NCI-H187 treated with DMSO at 0.1 percent for 48 hours (cell line): ENCODE measurements at places on chromosomes 3 and 15.

DNA sequence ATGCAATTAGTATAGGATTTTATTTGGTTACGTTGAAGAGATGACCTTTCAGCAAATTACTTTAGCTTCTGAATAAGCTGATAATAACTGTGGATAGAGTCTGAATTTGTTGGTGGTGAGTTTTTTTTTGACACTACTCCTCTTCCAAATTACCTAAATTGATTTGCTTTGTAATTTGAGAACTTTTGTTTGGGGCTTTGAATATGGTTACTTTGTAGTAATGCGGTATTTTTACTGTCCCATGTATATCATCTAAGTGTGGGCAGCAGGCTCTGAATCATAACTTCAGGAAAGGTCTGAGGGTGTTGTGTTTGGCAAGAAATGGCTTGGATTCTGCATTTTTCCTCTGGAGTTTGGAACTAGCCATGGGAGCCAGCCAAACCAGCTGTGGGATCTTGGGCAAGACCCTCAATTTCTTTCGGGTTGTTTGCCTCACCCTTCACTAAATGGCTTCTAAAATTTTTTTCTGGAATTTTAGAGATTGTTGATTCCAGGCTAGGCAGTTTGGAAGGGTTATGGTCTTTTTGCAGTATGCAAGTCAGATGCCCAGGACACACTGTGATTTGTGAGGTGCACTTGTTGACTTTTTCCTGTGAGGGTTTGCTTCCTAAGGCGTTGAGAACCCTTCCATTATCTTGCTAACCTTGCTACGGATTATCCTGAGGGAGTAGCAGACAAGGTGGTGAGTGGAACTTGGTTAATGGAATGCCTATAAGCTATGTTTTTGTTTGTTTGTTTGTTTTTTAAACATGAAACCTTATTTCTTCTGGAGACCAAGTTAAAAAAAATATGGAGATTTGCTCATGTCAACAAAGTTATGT, 10.4 kb downstream of the PTPRG start:
- DNase-seq: no peak

- no peak for DNase-seq
Measured at GRCh38 chr15:62128916-62129315, 36.2 kb downstream of the C2CD4B start.

- no peak for DNase-seq
Measured at GRCh38 chr3:111911446-111911845, 52.4 kb downstream of the PHLDB2 start.

- no peak for DNase-seq
Measured at GRCh38 chr15:63504979-63505841, 817 bp downstream of the USP3 start.

DNA sequence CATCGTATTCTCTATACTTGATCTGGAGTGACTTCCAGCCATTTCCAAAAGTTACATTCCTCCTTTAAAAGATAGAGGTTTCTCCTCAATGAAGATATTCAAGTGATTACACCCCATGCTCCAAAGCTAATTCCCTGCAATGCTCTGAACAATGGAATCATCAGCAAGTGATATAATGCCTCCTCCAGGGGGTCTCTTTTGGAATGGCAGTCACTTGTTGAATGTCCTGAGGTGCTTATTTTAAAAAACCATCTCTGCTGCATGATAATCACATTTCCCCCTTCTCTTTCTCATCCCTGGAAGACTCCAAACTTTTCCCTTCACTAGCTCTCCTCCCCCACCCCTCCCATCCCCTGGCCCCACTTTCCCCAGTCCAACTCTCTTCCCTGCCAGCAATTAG, 2.6 kb downstream of the LHFPL4 start:
- no peak for DNase-seq

DNA sequence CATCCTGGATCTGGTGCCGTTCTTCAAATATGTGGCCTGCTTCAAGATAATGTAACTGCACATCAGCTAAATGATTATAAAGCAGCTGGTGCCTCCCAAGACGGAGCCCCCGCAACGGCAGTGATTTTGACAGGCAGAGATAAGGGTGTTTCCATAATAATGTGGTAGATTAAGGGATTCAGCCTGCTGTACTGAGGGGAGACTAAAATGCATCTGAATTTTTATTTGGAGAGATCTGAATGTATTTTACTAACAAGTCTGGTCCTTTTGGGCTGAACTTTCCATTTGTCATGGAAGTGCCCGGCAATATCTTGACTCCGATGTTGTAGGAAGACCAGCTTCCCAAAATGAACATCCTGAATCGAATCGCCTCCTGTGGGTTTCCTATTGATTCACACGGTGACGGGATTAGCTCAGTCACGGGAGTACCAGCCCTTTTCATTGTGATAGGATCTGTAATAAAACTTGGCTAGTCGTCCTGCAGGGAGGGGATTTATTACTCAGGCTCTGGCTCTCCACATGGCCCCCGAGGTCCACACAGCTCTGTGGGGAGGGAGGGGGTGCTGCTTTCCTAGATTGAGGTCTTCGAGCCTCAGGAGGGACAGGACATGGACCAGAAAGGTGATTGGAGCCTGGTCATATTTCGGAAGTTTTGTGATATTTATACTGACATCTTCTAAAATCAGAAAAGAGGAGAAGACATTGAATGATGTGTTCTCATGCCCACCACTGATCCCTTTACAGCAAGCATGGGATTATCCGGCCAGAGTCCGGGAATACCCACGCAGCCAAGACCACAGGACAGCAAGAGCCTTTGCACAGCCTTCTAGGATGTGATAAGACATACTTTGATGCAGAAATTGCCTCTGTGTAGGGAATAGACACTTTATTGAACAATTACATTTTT, 2.5 kb upstream of the PCSK6 start:
- no peak for DNase-seq

GRCh38 chr15:62163397-62164013, 1.6 kb downstream of the C2CD4B start:
- DNase-seq: no peak

- DNase-seq: no peak
Measured at GRCh38 chr3:161406594-161407555, 35.6 kb upstream of the SPTSSB start.

- no peak for DNase-seq
Measured at GRCh38 chr3:99699841-99700240, 61.4 kb downstream of the COL8A1 start.

GRCh38 chr3:89714237-89714636, 606.8 kb downstream of the EPHA3 start:
- no peak for DNase-seq

DNA sequence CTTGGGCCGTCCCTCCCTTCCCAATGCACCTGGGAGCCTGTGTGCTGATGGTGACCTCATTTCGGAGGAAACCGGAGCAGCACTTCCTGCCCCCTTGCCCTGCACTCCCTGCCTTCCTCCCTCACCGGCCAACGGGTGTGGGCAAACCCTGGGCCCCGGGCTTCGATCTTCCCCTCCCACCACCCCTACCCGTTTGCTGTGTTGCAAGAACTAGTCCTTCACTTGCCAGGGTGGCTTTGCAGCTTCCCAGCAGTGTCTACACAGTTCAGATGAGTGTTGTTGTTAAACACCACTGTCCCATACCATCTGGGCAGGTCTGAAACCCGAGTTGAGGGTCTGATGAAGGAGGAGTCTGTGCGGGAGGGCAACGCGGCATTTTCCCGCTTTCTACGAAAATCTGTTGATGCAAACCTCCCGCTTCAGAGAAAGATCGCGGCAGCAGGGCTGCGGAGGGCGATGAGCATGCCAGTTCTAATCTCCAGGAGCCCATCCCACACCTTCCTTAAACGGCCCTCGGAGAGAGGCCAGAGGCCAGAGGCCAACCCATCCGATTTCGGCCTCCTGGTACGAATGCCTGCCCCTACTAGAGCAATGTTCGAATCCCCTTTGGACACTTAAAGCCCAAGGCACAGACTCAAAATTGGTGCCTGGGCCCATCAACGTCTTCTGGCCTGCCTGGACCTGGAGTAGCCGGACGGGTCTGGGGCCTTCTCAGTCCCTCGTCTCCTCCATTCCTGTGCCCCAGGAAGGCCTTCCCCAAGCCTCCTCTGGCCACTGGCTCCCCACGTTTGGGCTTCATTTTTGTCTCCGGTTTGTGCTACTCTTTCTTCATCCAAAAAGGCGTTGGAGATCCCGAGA, 35.7 kb upstream of the POLG start:
- DNase-seq: no peak

GRCh38 chr3:105888621-105889579, 20.1 kb upstream of the CBLB start:
- no peak for DNase-seq

GRCh38 chr3:134179508-134179907, 71.2 kb downstream of the RYK start:
- no peak for DNase-seq

DNA sequence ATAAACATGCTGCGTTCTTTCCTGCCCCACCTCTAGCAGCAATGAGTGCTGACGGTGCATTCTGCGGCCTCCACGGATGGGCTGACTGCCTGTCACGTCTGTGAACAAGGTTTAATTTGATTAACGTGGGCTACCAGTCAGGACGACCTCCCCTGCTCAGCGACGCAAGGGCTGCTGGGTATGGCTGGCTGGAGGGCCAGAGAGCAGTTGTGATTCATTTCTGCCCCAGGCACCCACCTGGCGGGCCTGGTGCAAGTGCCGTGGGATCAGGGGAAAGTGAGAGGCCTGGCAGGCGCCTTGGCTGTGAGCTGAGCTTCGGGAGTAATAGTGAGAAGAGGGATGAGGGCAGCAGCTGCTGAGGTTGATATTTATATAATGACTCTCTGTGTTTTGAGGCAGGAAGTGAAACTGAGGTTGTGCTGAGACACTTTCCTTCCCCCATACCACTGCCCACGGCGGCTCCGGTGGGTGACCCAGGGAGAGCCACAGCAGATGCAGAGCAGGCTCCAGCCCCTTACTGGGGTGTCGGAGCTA, 190.4 kb upstream of the BCL6 start:
- no peak for DNase-seq

- no peak for DNase-seq
Measured at GRCh38 chr3:152039887-152040286, 166.4 kb downstream of the SUCNR1 start.

DNA sequence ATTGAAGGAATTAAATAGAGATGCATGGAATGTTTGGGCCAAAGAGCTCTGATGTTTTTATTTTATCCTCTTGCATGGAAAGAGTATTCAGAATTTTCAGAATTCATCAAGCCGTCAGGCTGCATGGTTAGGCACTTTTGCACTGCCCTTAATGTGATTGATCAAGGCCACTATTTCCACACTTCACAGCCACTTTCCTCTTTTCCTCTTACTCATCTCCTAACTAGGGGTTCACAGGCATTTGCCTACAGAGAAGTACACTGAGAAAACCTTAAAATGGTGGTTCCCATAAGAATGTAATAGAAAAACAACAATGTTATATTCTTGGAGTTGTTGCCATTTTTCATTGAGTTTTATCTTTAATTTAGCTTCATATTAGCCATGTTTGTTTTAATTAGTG, 10.9 kb downstream of the SLC35A5 start:
- no peak for DNase-seq

DNA sequence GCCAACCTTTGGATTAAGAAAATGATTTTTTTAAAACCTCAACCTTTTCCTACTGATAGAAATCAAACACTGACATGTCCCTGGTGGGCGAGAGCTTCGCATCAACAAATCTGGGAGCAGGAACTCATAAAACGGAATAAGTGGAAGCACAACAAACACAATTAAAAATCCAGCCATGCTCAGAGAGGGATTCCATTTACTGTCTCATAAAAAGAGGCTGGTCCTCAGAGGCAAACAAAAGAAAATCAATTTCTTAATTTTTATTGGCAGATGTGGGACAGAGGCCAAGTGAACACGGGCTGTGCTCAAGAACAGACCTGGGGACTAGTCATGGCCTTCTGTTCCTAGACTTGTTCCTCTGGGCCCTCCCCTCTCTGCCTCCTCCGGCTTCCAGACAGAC, 214.5 kb downstream of the NTRK3 start:
- DNase-seq: no peak

DNA sequence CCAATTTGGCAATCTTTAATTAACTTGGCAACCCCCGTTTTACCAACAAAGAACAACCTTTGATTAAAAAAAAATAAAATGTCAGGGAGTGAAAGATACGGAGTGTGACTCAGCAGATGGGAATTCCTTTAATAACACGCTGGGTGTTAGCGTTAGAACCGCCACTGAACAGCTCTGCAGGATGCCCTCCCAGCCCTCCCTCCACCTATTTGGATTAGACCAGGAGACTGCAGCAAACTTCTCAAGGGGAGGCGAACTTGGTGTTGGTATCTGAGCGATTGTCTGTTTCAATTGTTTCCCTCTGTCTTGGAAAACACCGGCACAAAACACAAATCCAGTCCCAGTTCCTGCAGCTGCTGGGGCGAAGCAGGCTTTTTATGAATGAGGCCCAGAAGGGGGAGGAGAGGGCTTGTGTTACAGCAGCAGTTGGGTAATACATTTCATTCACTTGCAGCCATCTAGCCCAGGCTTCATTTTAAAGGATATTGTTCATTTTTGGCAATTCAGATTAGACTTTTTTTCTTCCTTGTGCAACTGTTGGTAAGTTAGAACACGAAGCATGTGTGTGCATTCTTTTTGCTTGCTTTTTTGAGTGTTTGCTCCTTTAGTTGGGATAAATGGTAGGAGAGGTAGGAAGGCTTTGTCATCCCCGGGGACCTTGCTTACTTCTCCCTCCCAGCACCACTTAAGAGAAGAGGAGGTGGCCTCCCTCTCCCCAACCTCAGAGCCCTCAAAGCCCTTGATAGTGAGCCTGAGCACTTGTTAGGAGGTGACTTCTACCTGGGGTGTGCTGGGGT, 152.3 kb downstream of the IGF1R start:
- peak; percentile 85 for DNase-seq

GRCh38 chr3:50616003-50616769, 765 bp upstream of the MAPKAPK3 start:
- peak; percentile 53 for DNase-seq

- DNase-seq: no peak
Measured at GRCh38 chr15:81813215-81813614, 232.6 kb downstream of the MEX3B start.

DNA sequence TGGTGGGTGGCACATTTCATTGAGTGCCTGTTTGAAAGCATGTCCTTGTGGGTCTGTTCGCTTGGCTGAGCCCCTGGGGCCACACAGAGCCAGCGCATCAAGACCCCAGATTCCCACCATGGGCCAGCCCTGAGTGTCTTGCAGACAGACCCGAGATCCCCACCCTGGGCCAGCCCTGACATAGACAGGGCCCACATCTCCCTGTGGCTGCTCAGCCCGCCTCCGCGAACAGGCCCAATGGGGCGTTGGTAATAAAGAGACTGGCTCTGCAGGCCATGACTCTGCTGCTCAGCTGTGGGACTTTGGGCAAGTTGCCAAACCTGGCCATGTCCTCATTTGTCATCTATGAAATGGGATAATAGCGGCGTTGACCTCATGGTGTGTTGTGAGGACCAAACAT, 22.6 kb downstream of the FAH start:
- no peak for DNase-seq
